ENCODE measurements at places on chromosomes 7 and 10. TPM values are rescaled to one million over a fixed set of nuclear protein-coding genes. Genes with fewer than 3 reads are reported as not detected.

GRCh38 chr10:75599875-75600648 is 168.6 kb downstream of the LRMDA start:
- H3K36me3 ChIP-seq, result no peaks in the 10 kb centered on the region
- H3K27me3 ChIP-seq, result peaks cover 76% of the 10 kb centered on the region
- no peak overlapping the region for H3K27ac ChIP-seq
- no peak overlapping the region for H3K4me3 ChIP-seq
- no peaks in the 10 kb centered on the region for H3K4me1 ChIP-seq
- no peak for DNase-seq

DNA sequence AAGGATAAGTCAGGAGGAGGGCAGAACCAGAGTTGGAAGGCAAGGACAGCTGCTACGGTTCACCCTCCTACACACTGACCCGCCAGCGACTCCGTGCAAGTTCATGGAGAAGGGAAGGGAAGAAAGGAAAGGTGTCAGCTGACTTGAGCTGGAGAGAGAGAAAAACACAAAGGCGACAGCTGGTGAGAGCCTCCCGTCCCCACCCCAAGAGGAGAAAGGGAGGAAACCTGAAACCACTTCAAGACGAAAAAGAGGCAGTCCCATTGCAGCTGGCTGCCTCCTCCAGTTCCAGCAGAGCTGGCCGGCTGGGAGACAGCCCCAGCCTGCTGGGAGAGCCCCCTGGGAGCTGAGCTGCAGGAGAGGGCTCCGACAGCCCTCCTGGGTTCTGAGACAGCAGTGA is 75.2 kb downstream of the PARD3 start:
- H3K36me3 ChIP-seq, result no peaks in the 10 kb centered on the region
- peak overlapping the region; percentile 38 for H3K27ac ChIP-seq
- peak overlapping the region; percentile 60 for H3K4me3 ChIP-seq
- peak; percentile 60 for DNase-seq
- no peaks in the 10 kb centered on the region for H3K27me3 ChIP-seq
- peaks cover 76% of the 10 kb centered on the region for H3K4me1 ChIP-seq

DNA sequence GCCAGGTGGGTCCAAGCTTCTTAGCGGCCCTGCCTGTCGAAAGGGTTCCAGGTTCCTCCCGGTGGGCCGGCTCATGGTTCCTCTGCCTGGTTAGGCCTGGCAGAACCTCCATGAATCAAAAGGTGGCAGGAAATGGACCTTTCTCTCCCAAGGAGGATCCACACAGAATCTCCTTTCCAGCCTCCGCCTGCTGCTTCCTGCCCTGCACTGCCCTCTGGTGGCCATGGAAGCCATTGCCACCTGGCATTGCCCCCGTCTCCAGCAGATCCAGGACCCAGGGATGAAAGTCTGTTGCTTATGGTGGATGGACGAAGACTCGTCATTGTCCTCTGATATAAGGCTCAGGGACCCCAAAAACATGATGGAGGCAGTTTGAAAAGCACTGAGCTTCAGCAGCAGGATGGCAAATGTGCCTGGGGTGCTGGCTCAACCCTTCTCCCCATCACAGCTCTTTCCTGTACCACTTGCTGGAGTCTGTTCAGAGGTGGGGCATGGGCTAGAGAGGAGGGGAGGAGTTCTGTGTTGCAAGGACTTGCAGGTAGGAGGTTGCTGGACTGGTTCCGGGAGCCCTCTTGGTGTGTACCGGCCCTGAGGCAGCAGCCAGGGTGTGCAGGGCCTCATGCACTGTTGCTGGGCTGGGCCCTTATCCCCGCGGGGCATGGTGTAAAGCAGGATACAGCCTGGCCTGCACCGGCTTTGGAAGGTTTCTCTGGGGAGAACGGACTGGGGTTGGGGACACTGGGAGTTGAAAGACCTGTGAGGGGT is 11.3 kb upstream of the INMT start:
- peaks cover 65% of the 10 kb centered on the region for H3K27me3 ChIP-seq
- peaks cover 8% of the 10 kb centered on the region for H3K4me1 ChIP-seq
- no peak overlapping the region for H3K4me3 ChIP-seq
- peak; percentile 92 for DNase-seq
- no peak overlapping the region for H3K27ac ChIP-seq

DNA sequence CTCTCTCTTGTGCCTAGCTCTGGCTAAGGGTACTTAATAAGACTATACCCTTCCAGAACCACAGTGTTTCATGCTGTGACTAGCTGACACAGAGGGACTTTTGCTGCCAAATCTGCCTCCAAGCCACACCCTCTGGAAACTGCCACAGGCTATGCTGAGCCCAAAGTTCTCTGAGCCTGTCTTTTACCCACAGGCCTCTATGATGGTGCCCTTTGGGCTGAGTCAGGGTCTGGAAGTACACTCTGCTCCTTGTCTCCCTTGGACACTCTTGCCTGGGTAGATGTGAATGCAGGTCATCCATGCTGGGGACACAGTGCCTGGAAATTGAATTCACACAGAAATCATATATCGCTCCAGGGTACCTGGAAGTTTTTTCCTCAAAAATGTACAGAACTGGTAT is 22.6 kb downstream of the DYDC1 start:
- no peaks in the 10 kb centered on the region for H3K4me1 ChIP-seq
- no peak overlapping the region for H3K27ac ChIP-seq
- H3K4me3 ChIP-seq, result no peak overlapping the region
- H3K36me3 ChIP-seq, result no peaks in the 10 kb centered on the region
- DNase-seq, result no peak
- no peaks in the 10 kb centered on the region for H3K27me3 ChIP-seq

DNA sequence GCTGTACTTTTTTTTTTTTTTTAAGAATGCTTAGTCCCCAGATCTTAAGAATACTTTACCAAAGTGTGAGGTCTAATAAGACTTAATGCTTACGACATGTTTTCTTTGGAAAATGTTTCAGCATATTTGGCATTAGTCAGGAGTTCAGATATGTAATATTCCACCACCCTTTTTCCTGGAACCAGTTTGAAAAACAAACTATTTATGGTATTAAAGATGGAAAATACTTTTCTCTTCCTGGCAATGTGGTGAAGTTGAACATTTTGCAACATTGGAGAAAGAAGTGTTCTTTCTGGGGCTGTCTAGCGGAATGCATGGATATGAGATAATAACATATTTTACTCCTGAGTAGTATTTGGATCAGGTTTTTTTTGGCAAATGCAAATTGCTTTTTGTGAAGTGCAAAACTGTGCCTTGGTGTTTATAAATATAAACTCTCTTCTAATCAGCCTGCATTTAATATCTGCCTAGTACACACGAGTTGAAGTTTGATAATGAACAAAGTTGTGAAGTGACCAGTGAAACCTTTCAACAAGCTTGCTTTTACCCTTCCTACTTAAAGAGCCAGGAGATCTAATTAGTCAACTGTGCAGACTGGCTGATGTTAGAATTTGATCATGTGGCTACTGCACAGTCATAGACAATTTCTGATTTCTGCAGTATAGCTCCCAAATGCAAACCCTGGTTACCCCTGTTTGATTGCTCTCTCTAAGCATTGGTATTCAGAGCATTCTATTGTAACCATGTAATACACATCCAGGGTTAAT is 20.9 kb downstream of the MAP3K8 start:
- no peaks in the 10 kb centered on the region for H3K4me1 ChIP-seq
- no peak overlapping the region for H3K4me3 ChIP-seq
- H3K36me3 ChIP-seq, result peaks cover 24% of the 10 kb centered on the region
- no peaks in the 10 kb centered on the region for H3K27me3 ChIP-seq

DNA sequence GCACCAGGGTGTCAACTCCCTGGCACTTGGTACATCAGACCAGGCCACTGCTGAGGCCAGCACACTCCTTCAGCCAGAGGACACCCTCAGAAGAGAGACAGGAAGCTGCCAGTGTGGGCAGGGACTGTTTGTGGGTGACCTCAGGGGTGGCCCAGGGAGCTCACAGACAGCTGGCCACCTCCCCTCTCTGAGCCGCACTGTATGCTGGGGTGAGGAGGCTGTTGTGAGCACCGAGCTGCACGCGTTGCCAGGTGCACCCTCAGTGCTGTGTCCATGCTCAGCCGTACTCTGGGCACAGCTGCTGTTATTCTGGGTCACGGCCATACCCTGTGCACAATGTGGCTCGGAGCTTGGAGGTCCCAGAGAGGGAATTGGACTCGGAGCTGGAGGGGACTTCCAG is 61.5 kb upstream of the NANOS1 start:
- no peak overlapping the region for H3K27ac ChIP-seq
- no peaks in the 10 kb centered on the region for H3K27me3 ChIP-seq
- no peak for DNase-seq

DNA sequence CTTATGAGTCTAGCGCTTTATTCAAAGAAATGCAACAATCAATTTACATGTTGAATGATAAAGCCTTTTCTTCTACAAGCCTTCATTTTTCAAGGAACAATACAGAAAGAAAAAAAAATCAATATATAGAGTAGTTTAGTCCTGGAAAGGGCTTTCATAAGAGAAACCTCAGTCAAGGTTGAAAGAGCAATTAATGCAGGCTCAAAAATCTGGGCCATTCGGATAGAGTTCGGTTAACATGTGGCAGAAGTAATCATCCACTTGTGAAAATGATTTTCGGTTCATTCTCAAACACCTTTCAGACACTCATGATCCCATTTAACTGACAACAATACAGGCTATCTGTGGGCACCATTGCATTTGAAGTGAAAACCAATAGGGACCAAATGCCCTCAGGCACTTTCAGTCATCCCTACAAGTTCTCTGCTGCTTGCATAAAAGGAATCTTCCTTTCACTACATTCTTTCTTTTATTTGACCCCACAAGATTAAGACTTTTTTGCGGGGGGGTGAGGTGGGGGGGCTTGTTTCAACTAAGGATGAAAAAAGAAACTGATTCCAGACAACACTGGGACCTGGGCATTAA is 177.9 kb downstream of the RNF133 start:
- no peaks in the 10 kb centered on the region for H3K36me3 ChIP-seq
- H3K27me3 ChIP-seq, result no peaks in the 10 kb centered on the region
- H3K4me3 ChIP-seq, result no peak overlapping the region

GRCh38 chr7:158808126-158808525 is 21.2 kb downstream of the ESYT2 start:
- peaks cover 36% of the 10 kb centered on the region for H3K4me1 ChIP-seq
- peaks cover 12% of the 10 kb centered on the region for H3K36me3 ChIP-seq
- no peaks in the 10 kb centered on the region for H3K27me3 ChIP-seq
- DNase-seq, result no peak
- no peak overlapping the region for H3K4me3 ChIP-seq

- no peaks in the 10 kb centered on the region for H3K4me1 ChIP-seq
- no peak overlapping the region for H3K4me3 ChIP-seq
- no peaks in the 10 kb centered on the region for H3K36me3 ChIP-seq
- H3K27me3 ChIP-seq, result peaks cover 28% of the 10 kb centered on the region
- no peak overlapping the region for H3K27ac ChIP-seq
- DNase-seq, result no peak
Observed at GRCh38 chr7:98661607-98662006, 44.5 kb downstream of the NPTX2 start.

DNA sequence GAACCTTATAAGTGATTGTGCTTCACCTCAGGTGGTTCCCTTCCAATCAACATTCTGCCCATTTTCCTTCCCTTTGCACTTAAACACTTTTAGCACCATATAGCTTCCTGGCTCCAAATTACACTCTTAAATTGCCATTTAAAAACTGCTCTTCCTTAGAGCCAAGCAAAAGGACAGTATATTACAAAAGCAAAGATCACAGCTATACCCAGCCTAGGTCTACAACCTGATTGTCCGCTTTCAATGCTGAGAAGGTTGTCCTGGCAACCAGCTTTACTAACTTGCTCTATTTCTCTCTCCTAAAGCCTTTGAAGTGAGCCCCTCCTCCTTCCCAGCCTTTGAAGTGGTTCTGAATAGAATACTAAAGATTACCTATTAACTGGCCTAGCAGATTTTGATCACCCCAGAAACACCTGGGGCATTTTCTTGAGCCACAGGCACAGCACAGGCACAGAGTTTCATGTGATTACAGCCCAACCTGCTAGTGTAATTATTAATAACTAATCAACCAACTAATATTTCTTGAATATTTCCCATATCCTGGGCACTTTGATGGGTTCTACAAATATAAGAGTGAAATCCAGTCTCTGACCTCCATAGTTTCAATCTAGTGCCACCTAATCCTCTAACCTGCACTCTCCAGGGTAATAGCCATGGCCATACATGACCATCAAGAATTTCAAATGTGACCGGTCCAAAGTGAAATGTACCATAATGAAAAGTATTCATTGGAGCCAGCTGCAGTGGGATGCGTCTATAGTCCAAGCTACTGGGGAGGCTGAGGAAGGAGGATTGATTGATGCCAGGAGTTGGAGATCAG is 63.6 kb upstream of the TRIM24 start:
- peak overlapping the region; percentile 23 for H3K4me3 ChIP-seq
- peaks cover 18% of the 10 kb centered on the region for H3K4me1 ChIP-seq
- H3K27me3 ChIP-seq, result no peaks in the 10 kb centered on the region
- DNase-seq, result peak; percentile 81
- H3K36me3 ChIP-seq, result peaks cover 11% of the 10 kb centered on the region
- H3K27ac ChIP-seq, result peak overlapping the region; percentile 77

GRCh38 chr7:41771717-41772116 is 68.8 kb upstream of the INHBA start:
- no peaks in the 10 kb centered on the region for H3K27me3 ChIP-seq
- no peaks in the 10 kb centered on the region for H3K4me1 ChIP-seq
- no peak overlapping the region for H3K4me3 ChIP-seq
- no peak for DNase-seq
- H3K27ac ChIP-seq, result no peak overlapping the region

DNA sequence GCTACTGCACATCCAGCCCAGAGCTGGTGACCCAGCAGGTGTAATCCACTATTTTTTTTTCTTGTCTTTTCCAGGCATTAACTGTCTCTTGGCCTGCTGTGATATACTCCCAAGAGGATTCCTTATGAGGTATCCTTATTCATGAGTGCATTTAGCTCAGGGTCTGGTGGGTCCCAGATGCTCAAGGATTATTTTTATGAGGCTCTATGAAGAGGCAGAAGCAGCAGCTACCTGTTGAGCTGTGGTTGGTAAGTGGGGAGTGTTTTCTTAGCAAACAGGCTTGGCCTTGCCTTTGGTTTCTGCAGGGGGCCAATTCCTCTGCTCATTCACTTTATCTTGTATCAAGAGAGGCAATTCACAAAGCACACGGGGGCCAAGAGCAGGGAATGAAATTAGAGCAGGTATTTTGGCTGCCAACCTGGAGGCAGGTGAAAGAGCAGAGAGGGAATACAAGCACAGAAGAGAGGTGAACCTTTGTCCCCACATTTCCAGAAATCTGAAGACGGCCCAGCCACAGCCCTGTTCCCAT is 221.6 kb downstream of the TMEM178B start:
- H3K27me3 ChIP-seq, result no peaks in the 10 kb centered on the region
- no peaks in the 10 kb centered on the region for H3K4me1 ChIP-seq
- DNase-seq, result no peak
- H3K36me3 ChIP-seq, result no peaks in the 10 kb centered on the region
- H3K27ac ChIP-seq, result no peak overlapping the region

GRCh38 chr7:32511791-32512190 is 16.5 kb downstream of the AVL9 start:
- H3K4me1 ChIP-seq, result peaks cover 24% of the 10 kb centered on the region
- DNase-seq, result no peak
- H3K27me3 ChIP-seq, result no peaks in the 10 kb centered on the region
- peaks cover 48% of the 10 kb centered on the region for H3K36me3 ChIP-seq
- H3K27ac ChIP-seq, result no peak overlapping the region

GRCh38 chr7:153322991-153323390 is 563.4 kb downstream of the ACTR3B start:
- no peaks in the 10 kb centered on the region for H3K27me3 ChIP-seq
- no peaks in the 10 kb centered on the region for H3K36me3 ChIP-seq
- H3K4me3 ChIP-seq, result no peak overlapping the region
- DNase-seq, result no peak

Gene CADPS2
- 16.4 TPM for total RNA-seq

Gene IFIT1B
- not detected for total RNA-seq

Gene AQP1
- 1.7 TPM for total RNA-seq

Gene IDI1
- 101 TPM for total RNA-seq

Gene UTF1
- not detected for total RNA-seq

Gene LMOD2
- not detected for total RNA-seq

Gene BMPR1A
- 21.4 TPM for total RNA-seq

Gene NPSR1
- not detected for total RNA-seq

Gene HSPA12A
- 3.2 TPM for total RNA-seq

Gene DLX6
- total RNA-seq, result 1.2 TPM

Gene SLC39A12
- not detected for total RNA-seq
